Muscle of back (tissue), 13 donors: ENCODE measurements at places on chromosomes 7 and 10.

DNA sequence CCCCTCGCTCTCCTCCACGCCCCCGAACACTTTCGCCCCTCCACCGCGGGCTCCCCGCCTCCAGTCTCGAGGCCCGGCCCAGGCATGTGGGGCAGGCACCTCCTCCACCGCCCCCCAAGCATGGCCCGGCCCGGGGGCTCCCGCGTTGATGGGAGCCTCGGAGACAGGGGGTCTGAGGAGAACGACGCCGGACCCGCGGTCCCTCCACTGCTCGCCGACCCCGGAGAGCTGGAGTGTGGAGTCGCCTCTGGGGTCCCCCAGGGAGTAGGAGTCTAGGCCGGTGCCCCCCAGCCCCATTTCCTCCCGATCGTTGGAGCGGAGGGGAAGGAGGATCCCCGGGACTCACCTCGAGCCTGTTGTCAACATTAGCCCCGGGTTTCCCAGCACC, 206 bp downstream of the UPF2 start:
- DNase-seq = peak; percentile 26

DNA sequence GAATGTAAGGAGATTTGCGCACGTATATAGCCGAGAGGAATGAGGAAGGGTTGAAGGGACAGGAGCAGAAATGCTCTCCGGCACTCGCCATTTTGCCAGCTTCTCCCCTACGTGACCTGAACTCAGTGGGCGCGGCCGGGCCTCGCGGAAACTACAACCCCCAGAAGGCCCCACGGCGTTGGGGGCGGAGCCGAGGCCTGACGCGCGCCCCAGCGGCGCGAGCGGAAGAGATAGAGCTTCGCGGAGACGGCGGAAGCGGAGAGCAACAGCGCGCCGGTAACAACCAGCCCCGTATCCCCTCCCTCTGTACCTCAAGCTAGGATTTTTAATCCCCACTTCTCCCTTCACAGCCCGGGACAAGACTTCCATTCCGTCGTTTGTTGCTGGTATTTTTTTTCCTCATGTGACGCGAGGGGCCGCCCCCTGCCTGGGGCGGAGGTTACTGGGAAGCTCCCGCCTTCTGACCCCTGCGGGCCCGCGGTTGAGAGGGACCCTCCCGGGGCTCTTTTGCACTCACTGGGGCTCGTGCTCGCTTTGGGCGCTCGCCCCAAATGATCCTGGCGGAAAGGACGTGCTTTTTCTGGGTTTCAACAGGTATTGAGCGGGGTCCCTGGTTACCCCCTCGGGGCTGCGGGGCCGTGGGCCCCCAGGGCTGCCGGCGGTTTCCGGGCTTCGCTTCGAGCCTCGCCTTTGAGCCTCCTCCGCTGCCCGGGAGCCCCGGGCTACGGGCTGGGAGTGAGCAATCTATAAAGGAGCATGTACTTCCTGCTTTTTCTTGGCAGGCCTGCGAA, at the start of gene R3HCC1L:
TSS of gene R3HCC1L (plus strand) at position 227 of the 791 bp plus-strand sequence. CDS start 73,458 bp downstream, outside the sequence.
- peak; percentile 97 for DNase-seq

DNA sequence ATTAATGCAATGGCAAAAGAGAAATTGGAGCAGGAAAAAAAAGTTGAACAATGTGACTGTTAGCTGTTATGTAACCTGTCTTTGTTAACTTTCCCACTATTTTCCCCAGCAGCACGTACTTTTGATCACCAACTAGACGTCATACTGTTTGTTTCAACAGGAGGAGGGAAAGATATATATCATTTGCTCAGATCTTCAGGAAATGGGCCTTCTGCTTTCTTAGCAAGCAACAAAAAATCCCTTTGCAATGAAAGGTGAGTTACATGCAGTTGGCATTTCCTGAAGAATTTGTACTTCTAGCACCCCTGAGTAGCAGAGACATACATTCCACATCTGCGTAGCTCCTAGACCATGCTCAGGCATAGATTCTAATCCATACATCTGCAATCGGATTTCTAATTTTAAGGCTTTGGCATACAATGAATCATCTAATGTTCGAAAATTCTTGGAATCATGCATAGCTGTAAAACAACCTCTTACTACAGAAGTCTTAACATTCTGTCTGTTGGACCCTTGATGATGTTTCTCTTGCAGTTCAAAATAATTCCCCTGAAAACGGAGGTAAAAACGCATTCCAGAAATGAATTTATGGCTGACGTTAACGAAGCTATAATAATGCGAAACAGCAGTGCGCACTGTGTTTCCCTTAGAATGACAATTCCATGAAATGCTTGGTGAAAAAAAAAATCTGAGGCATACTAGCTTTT, 286.9 kb upstream of the MGMT start:
- peak; percentile 71 for DNase-seq

DNA sequence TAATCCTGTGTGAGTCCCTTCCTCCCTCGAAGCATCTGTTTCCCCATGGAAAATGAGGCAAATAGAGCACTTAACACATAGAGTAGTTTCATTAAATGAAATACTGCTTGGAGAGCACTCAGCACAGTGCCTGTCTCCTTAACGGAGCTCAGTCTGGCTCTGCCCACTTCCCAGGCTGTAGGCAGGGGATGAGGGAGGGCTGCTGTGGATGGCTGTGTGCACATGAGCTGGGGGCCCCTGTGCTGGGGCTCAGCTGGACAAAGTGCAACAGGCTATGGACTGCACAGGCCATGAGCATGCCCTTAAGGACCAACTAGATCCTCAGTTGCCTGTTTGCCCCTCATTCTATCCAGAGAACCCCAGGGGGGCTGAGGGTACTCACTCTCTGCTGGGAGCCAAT, 14.5 kb downstream of the ZCCHC24 start:
- no peak for DNase-seq

GRCh38 chr10:122519144-122519543, 41.4 kb upstream of the DMBT1 start:
- DNase-seq = no peak

DNA sequence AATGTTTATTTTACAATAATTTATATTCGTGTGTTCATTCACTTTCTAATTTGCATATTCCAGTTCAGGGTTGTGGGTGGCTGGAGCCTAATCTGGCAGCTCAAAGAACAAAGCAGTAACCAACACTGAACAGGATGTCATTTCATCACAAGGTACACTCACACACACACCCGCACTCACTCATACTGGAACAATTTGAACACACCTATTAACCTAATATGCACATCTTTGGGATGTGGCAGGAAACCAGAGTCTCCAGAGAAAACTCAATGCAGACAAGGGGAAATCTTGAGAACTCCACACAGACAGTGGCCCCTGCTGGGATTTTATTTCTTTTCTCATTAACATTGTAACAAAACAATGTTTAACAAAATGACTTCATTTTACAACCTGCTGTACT, 97.4 kb downstream of the TWIST1 start:
- DNase-seq = no peak

GRCh38 chr7:137920637-137921399, 74.0 kb upstream of the DGKI start:
- DNase-seq = no peak

DNA sequence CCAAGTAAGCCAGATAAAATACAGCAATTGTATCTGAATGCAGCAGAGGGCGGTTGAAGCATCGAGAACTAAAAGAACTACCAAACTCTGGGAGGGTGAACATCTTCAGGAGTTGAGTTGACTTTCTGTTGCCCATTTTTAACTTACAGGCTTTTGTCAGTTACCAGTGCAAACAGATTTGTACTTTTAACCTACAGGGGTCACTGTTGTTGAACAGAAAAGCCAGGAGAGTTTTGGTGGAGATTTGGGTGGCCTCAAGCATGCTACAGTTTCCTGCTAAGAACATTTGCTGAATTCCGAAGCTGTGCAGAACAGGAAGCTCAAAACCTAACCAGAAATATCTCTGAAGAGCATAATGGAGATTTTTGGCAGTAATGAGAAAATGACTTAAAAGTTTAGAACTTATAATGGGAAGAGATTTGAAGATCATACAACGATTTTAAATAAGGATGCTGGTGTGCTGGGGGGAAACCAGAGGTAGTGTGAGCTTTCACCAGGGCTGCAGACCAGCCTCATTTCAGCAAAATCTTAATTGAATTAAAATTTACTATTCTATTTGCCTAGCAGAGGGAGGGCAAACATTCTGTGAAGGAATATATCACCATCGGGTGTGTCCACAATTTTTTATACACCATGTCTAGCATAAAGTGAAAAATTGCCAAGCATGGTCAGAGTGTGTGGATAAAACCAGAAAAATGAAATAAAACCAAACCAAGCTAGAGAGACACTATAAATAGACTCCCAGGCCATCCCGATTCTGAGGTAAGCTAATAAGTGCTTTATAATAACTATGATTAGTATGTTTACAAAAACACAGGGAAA, 208.6 kb upstream of the CCDC6 start:
- DNase-seq = peak; percentile 40

GRCh38 chr10:50540069-50540825, 83.5 kb downstream of the SGMS1 start:
- DNase-seq = no peak

DNA sequence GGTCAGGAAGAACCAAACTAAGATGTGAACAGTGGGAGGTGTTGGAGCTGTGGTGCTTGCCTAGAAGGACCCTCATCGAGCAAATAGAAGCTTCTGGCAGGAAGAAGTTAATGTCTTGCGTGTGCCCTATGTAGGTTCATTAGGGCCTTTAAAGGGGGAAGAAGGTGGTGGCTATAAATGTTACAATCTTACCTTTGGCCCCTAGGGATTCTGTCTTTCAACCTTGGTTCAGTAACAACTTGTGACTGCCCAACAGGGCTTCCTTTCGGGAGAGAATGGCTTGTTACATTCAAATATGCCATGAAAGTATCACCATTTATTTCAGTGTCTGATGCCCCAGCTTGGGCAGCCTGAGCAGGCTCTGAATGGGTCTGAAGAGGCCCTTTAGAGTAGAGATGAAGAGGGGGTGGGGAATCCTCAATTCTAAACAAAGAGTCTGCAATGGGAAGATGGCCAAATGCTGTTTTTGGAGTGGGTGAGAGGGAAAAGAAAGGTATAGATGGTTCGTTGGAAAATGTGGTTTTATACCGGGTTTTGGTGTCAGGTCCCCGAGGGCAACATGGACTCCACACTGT, 108.0 kb downstream of the TCF7L2 start:
- DNase-seq = no peak

- DNase-seq = no peak
Measured at GRCh38 chr7:4552985-4553384, 129.1 kb upstream of the FOXK1 start.

DNA sequence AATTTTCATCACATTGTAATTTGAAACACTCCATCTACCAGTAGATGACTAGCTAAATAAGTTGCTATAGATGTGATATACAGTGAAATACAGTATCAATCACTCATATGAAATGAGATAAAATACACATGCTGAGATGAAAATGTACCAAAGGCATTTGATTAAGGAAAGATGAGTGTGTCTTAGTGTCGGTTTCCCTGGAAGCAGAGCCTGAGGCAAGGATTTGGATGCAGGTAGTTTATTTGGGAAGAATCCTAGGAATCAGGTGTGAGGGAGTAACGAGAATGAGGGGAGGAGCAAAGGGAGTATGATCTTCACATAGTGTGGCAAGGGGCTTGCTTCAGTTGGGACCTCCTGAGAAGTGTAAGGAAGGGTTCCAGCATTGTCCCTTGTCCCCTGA, 188.2 kb upstream of the CTBP2 start:
- no peak for DNase-seq

DNA sequence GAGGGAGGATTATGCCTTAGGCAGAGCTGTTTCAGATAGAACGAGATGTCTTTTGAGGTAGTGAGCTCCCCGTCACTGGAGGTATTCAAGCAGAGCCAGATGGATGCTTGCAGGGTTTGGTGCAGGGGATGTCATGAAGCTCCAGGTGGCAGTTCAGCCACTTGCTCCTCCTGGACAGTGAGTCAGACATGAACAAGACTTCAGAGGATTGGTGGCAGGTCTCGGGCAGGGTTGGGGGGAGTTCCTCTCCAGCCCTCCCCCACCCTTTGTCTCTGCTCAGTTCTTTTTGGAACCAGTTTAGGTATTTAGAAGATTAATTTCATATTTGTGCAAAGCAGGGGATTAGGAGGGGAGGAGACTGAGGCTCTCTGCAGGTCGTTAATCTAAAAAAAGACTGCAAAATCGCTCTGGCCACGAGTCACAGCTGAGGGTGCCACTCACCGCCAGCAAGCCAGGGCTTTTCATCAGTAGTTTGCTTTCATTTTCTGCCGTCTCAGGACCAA, 21.5 kb upstream of the MYL10 start:
- DNase-seq = peak; percentile 37

- DNase-seq = no peak
Measured at GRCh38 chr10:79182781-79183467, 114.2 kb downstream of the ZMIZ1 start.

- DNase-seq = no peak
Measured at GRCh38 chr7:70608229-70608628, 523.7 kb upstream of the GALNT17 start.

GRCh38 chr7:39967406-39968161, 17.5 kb downstream of the CDK13 start:
- DNase-seq = no peak

GRCh38 chr10:71085689-71086438, 126.5 kb upstream of the UNC5B start:
- no peak for DNase-seq

DNA sequence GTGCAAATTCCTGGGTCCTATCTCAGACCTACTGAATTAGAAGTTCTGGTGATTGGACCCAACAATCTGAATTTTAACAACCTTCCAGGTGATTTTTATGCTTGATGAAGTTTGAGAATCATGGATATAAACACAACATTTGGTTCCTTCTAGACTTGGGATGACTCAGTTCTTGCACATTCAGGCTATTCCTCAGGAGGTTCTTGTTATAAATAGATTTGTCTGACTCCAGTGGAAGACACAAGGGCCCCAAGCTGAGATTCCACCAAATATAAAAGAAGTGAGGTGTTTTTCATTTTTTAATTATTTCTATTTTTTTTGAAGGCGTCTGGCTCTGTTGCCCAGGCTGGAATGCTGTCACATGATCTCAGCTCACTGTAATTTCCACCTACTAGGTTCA, 9.4 kb upstream of the TAS2R16 start:
- DNase-seq = no peak

DNA sequence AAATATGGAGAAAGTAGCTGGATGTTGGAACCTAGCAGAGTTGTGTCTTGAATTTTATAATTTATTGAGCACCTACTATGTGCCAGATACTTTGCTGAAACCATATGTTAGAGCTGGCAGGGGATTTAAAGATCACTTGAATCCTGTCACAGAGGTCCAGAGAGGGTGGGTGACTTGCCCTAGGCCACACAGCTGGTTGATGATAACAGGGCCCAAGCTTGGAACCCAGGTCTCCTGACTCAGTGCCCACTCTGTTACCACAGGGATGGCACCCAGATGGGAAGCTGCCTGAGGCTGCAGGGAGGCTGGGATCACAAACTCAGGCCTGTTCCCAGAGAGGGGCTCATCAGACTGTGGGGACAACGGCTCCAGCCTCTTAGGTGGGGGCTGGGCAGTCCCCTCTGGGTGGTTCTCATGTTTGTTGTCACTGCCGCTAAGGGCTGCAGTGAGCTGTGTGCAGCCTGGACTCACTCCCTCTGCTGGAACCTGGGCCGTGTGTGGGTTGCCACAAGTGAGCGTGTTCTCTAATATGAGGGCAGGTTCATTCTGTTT, 18.6 kb downstream of the GOLGA7B start:
- DNase-seq = no peak

- no peak for DNase-seq
Measured at GRCh38 chr10:128744811-128745305, 618.6 kb upstream of the MKI67 start.

GRCh38 chr10:103671126-103671895, 177.8 kb downstream of the NEURL1 start:
- no peak for DNase-seq
